ENCODE measurements at places on chromosomes 7 and 10.

GRCh38 chr10:71933651-71934050, 30.5 kb upstream of the CHST3 start:
- no peaks in the 10 kb centered on the region for H3K27me3 ChIP-seq
- H3K36me3 ChIP-seq, result no peaks in the 10 kb centered on the region
- no peak overlapping the region for H3K4me3 ChIP-seq
- no peaks in the 10 kb centered on the region for H3K4me1 ChIP-seq
- peak; percentile 61 for DNase-seq
- peak overlapping the region; percentile 62 for H3K27ac ChIP-seq

- H3K4me1 ChIP-seq, result no peaks in the 10 kb centered on the region
- H3K4me3 ChIP-seq, result no peak overlapping the region
- no peak overlapping the region for H3K27ac ChIP-seq
- no peak for DNase-seq
These were observed 40.3 kb upstream of the GNAT3 start for GRCh38 chr7:80552031-80552694.

- H3K27ac ChIP-seq, result no peak overlapping the region
- no peaks in the 10 kb centered on the region for H3K27me3 ChIP-seq
- no peaks in the 10 kb centered on the region for H3K36me3 ChIP-seq
- H3K4me3 ChIP-seq, result no peak overlapping the region
- DNase-seq, result no peak
These were observed 25.2 kb downstream of the ABCB1 start for GRCh38 chr7:87575521-87575920.

DNA sequence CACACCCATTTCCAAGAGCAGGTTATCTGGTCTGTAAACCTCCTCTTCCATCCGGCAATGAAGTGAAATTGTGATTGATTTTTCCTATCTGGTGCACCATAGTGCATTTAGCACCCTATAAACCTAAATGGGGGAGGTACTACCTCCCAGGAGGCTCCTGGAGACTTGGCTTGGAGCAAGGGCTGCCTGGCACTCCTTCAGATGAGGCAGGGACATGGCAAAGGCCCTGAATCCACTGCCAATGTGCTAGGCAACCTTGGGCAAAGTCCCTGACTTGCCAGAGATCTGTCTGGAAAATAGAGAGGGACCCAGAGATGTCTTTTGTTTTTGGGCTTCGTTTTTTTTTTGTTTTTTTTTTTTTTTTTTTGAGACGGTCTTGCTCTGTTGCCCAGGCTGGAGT, 6.7 kb upstream of the GRID1 start:
- H3K36me3 ChIP-seq, result no peaks in the 10 kb centered on the region
- H3K27ac ChIP-seq, result no peak overlapping the region
- no peak for DNase-seq
- no peaks in the 10 kb centered on the region for H3K4me1 ChIP-seq
- H3K27me3 ChIP-seq, result peaks cover 1% of the 10 kb centered on the region

GRCh38 chr7:29883462-29884398, 77.4 kb downstream of the WIPF3 start:
- no peak for DNase-seq
- H3K27me3 ChIP-seq, result no peaks in the 10 kb centered on the region
- no peaks in the 10 kb centered on the region for H3K4me1 ChIP-seq
- no peak overlapping the region for H3K4me3 ChIP-seq

DNA sequence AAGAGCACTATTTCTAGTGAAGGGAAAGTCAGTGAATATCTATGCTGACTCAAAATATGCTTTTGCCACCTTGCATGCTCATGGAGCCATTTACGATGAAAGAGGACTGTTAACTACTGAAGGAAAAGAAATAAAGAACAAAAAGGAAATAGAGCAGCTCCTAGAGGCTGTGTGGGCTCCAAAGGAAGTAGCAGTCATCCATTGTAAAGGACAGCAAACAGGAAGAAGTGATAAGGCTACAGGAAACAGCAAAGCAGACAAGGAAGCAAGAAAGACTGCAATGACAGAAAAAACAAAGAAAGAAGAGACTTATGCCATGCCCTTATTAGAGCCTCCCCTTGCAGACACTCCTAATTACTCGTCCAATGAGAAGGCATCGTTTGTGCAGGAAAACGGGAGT, 12.0 kb upstream of the ZNF33B start:
- H3K36me3 ChIP-seq, result no peaks in the 10 kb centered on the region
- no peak for DNase-seq
- H3K4me3 ChIP-seq, result no peak overlapping the region
- H3K27me3 ChIP-seq, result no peaks in the 10 kb centered on the region
- H3K4me1 ChIP-seq, result no peaks in the 10 kb centered on the region

DNA sequence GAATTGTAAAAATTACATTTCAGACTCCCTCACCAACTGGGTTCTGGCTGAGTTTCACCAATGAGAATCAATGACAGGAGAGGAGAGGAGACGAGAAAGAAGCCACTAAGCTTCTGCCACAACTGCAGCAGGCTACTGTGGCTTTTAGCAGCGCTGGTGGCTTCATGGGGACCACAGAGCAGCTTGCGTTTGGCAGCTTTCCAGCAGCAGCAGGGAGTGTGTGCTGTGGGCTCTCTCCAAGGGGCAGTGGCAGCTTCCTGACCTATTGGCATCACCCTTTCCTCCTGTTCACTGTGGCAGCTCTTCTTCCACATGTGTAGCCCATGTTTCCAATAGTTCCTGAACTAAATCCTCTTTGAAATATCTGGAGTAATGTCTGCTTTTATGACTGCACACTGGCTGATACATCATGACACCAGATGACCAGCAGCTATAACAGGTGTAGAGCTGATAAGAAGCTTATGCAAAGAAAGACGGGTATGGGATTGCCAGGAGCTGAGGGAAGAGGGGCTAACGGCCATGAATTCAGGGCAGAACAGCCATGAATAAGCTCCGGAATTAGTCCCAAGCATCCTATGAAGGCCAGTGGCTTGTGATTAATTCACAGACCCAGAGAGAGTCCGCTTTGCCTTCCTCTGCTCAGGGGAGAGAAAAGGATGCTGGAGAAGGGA, 46.8 kb downstream of the KCNH2 start:
- no peak overlapping the region for H3K27ac ChIP-seq
- no peak overlapping the region for H3K4me3 ChIP-seq
- H3K4me1 ChIP-seq, result no peaks in the 10 kb centered on the region
- no peaks in the 10 kb centered on the region for H3K27me3 ChIP-seq

DNA sequence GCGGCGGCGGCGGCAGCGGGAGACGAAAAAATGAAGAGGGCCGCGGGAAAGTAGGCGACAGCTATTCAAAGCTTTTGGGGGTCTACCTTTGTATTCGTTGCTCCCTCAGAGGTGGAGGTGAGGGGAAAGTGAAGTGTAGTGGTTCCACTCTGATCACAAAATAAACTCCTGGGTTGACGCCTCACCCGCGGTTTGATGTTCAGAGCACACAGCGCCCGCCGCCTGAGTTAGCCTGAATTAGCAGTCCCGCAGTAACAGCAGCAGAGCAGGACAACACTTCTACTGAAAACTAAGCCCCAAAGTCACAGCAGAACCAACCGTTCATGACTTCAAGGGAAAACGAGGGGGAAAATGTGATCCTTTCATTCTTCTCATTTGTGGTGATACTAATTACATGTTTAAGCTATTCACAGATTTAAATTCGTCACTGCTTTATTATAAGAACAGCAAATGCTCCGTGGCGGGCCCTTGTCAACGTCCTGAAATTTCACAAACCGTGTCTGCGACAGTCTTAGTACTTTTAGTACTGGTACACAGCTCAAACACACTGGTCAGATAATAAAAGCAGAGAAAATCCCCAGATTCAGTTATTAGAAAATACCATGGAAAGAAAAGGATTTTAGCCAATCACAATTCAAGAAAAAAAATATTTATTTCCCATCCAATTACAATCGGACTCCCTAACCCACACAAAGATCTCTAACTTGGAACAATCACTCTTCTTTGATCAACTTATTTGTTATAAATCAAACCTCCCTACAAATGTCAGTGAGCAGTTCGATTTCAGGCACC, 563 bp upstream of the JMJD1C start:
- H3K4me1 ChIP-seq, result no peaks in the 10 kb centered on the region
- no peak for DNase-seq
- H3K27ac ChIP-seq, result peak overlapping the region; percentile 86
- peak overlapping the region; percentile 89 for H3K4me3 ChIP-seq
- H3K27me3 ChIP-seq, result no peaks in the 10 kb centered on the region

GRCh38 chr10:22159979-22160378, 57.8 kb downstream of the EBLN1 start:
- H3K27me3 ChIP-seq, result no peaks in the 10 kb centered on the region
- no peaks in the 10 kb centered on the region for H3K36me3 ChIP-seq
- H3K4me1 ChIP-seq, result no peaks in the 10 kb centered on the region
- no peak for DNase-seq
- no peak overlapping the region for H3K4me3 ChIP-seq

DNA sequence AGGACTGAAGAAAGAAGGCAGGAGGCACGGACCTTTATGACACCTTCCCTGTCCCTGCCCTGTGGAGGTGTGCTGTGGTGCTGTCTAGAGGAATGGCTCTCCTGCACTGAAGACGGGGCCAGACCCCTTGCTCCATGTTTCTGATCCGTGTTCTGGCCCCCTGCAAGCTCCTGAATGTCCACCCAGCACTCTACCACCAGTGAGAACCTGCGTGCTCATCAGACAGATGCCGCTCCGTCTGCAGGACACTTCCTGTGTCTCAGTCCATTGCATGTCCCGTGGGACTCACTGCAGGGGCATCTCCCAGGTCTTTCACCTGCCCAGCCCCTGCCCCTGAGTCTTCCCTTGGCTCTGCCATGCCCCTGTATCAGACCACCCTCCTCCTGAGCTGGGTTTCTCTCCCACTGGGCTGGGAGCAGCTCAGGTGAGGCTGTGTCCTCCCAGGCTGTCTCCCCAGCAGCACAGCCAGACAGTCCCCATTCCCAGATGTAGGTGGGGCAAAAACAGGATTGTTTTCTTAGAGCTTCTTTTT, 278.3 kb upstream of the ZNF32 start:
- H3K27ac ChIP-seq, result no peak overlapping the region
- no peaks in the 10 kb centered on the region for H3K4me1 ChIP-seq
- H3K36me3 ChIP-seq, result no peaks in the 10 kb centered on the region
- H3K27me3 ChIP-seq, result no peaks in the 10 kb centered on the region

DNA sequence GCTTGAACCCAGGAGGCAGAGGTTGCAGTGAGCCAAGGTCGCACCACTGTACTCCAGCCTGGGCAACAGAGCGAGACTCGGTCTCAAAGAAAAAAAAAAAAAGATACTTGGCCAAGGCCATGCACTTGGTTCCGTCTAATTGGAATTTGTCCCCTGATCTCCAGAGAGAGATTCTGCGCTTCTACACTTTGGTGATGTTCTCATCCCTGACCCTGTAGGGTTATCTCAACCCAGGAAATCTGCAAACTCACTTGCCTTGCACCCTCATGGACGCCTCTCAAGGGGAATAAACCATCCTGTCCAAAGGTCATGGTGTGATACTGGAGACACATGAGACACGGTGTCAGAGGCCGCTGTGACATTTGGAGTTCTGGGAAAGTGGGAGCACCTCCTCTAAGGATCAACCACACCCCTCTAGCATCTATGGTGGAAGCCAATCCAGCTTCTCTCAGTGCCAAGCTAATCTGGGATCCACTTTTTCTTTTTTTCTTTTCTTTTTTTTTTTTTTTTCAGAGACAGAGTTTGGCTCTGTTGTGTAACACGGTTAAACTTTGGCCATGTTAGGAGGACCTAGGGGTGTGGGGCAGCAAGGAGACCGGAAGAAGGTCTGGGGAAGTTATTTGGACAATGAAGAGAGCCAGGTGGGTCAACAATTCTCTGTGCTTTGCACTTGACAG, 7.8 kb upstream of the POR start:
- H3K27me3 ChIP-seq, result no peaks in the 10 kb centered on the region
- no peaks in the 10 kb centered on the region for H3K4me1 ChIP-seq
- DNase-seq, result no peak
- no peaks in the 10 kb centered on the region for H3K36me3 ChIP-seq

- no peaks in the 10 kb centered on the region for H3K27me3 ChIP-seq
- no peak overlapping the region for H3K4me3 ChIP-seq
- no peak for DNase-seq
- peaks cover 11% of the 10 kb centered on the region for H3K4me1 ChIP-seq
- no peak overlapping the region for H3K27ac ChIP-seq
- H3K36me3 ChIP-seq, result peaks cover 3% of the 10 kb centered on the region
These were observed 31.0 kb downstream of the ZNF775 start for GRCh38 chr7:150410131-150410530.

- no peaks in the 10 kb centered on the region for H3K36me3 ChIP-seq
- DNase-seq, result no peak
- H3K4me1 ChIP-seq, result no peaks in the 10 kb centered on the region
- H3K4me3 ChIP-seq, result no peak overlapping the region
- no peak overlapping the region for H3K27ac ChIP-seq
These were observed 35.3 kb upstream of the CYTH3 start for GRCh38 chr7:6307762-6308161.

- H3K27ac ChIP-seq, result no peak overlapping the region
- no peak overlapping the region for H3K4me3 ChIP-seq
- no peaks in the 10 kb centered on the region for H3K36me3 ChIP-seq
- H3K27me3 ChIP-seq, result no peaks in the 10 kb centered on the region
These were observed 125.3 kb downstream of the CUX1 start for GRCh38 chr7:101942603-101943210.

- no peak for DNase-seq
- no peaks in the 10 kb centered on the region for H3K4me1 ChIP-seq
- H3K4me3 ChIP-seq, result no peak overlapping the region
- no peaks in the 10 kb centered on the region for H3K36me3 ChIP-seq
- H3K27ac ChIP-seq, result no peak overlapping the region
These were observed 193.4 kb upstream of the STEAP4 start for GRCh38 chr7:88500131-88500530.

- H3K36me3 ChIP-seq, result no peaks in the 10 kb centered on the region
- DNase-seq, result no peak
- no peak overlapping the region for H3K27ac ChIP-seq
- H3K27me3 ChIP-seq, result no peaks in the 10 kb centered on the region
- no peak overlapping the region for H3K4me3 ChIP-seq
These were observed 771.7 kb downstream of the SORCS1 start for GRCh38 chr10:106392778-106393177.

- DNase-seq, result peak; percentile 48
- no peaks in the 10 kb centered on the region for H3K36me3 ChIP-seq
- no peaks in the 10 kb centered on the region for H3K27me3 ChIP-seq
- H3K4me3 ChIP-seq, result no peak overlapping the region
- no peak overlapping the region for H3K27ac ChIP-seq
These were observed 250.9 kb downstream of the PTEN start for GRCh38 chr10:88114368-88114767.

DNA sequence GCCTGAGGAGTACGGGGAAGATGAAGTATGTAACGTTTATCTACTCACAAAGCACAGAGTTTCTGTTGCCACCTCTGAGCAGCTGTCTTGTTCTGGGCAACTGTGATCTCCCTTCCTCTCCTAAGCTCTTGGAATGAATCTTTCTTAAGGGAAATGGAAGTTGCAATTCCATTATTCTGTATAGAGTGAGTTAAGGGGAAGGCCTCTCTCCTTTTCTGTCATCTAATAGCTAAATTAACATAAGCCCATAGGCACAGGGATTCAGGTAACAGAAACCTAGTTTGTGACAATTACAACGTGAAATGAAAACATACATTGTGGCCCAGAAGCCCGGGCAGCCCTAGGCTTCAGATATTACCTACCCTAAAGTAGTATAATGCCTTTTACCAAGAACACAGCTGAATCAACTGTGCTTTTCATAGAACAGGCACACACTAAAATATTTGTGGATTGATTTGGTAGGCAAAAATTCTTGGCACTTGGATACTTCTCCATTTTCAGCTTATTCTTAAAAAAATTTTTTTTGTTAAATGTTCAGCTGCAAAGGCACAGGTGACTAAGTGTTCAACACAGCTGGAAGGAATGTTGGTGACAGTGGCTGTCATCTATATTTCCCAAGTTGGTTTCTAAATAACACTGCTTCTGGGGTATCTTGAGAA, 3.8 kb upstream of the PDCD4 start:
- no peaks in the 10 kb centered on the region for H3K36me3 ChIP-seq
- no peaks in the 10 kb centered on the region for H3K27me3 ChIP-seq
- peaks cover 82% of the 10 kb centered on the region for H3K4me1 ChIP-seq
- H3K4me3 ChIP-seq, result peak overlapping the region; percentile 27
- DNase-seq, result no peak
